ENCODE measurements at places on chromosomes 12 and 14.

DNA sequence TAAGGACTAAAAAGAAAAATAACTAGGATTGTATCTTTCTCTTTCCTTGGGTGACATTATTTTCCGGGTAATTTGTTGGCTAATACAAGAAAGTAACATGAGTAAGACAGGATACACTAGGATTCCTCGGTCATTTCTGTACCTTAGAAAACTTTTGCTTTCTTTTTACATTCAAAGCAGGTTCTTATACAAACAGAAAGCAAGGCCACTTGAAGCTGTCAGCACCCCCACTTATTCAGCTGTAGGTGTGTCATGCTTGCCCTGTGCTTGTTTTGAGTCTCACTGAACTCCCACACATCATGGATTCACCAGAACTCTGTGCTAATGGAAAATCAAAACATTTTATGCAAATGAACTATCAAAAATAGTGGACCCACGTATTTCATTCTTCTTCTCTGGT, 266.8 kb upstream of the CLEC14A start:
- DNase-seq: no peak

- DNase-seq: no peak
Measured at GRCh38 chr12:47837190-47838171, 17.8 kb upstream of the HDAC7 start.

DNA sequence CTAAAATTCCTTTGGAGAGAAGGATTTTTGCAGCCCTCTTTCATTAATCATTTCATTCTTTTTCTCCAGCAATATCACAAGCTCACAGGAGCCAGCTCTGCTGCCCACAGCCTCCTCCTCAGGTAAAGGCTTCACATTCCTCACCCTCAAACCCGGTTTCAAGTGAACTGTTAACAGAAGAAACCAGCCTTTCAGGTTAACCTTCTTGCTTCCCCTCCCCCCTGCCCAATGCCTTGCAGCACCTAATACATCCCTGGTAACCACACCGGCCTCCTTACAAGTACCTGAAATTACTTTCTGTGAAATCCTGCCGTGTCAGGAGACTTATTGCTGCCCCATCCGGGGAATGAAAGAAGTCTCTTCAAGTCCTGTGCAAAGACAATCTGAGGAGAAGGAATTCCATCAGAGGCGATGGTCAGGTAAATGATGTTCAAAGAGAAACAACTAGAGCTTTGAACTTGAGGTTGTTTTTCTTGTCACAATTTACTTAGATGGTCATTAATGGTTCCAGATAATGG, 111.2 kb downstream of the MYRFL start:
- no peak for DNase-seq

DNA sequence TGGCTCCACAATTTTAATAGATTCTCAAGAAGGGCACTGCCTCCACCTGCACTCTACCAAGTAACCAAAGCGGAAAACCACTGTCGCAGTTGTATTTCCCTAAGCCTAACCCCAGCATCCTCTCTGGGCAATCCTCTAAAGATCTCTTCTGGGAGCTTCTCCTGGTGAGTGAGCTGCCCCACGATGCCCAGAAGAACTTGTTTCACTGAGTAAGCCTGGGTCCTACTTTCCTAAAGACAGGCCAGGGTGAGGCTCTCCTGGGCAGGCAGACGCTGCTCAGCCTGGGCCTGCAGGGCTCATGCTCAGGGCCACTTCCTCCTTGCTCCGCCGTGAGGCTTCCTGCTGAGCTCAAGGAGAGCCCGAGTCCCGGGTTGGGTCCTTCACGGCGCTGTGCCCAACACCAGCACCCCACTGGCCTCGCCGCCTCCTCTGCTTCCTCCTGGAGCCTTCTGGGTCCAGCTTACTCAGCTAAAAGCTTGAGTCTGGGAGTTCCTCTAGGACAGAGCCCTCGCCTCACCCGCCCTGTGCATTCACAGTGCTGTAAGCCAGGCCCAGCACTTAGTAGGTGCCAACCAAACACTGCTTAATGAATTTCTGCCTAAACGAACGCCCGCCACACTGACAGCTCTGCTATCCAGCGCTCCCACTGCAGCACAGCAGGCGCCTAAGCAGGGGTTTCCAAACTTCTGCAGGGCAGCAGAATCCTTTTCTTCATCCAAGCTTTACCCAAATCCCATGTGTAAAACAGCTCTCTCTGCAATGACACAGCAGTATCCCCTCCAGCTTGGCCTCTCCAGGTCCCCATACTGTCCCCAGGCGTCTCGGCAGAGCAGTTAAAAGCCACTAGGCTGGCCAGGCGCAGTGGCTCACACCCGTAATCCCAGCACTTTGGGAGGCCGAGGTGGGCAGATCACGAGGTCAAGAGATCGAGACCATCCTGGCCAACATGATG, 5.7 kb downstream of the RAB35 start:
- DNase-seq: no peak

- DNase-seq: no peak
Measured at GRCh38 chr14:36971263-36971855, 201.0 kb downstream of the SLC25A21 start.

DNA sequence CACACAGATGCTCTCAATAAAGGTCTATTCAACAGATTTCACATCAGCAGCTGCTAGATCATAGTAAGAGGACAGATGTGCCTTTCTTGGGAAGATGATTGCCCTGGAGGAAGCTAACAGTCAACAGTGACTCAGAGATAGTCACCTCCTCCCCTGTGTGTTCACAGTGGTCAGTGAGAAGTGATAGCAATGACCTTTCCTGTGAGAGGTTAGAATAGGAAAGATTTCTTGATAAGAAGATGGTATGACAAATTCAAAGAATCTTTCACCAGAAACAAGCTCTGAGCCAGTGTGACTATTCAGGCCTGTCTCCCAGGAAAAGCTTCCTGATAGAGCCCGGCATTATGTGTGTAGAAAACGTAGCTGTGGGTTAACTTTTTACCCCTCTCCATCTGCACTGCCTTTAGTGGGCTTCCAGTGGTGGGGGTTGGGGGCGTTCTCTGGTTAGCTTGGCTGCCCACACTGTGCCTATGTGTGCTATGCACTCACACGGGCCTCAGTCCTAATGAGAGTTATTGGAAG, 66.4 kb upstream of the ARHGAP5 start:
- DNase-seq: no peak

GRCh38 chr12:57452937-57453509, 2.1 kb upstream of the INHBE start:
- peak; percentile 31 for DNase-seq

DNA sequence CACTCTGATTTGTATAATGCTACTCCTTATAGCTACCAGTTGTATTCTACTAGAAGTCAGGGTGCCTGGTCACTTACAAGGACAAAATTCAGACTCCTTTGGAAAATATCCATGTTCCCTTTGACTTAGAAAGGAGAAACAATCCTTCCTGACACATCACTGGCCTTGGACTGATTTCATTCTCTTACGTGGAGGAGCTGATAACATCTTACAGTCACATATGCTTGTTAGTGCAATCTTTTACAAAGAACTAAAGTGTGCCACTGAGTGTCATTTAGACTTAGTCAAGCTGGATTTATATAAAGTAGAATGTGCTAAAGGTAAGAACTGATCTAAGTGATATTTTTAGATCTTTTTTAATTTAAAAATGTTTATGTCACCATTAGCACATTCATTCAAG, 131.0 kb upstream of the TMTC2 start:
- no peak for DNase-seq

DNA sequence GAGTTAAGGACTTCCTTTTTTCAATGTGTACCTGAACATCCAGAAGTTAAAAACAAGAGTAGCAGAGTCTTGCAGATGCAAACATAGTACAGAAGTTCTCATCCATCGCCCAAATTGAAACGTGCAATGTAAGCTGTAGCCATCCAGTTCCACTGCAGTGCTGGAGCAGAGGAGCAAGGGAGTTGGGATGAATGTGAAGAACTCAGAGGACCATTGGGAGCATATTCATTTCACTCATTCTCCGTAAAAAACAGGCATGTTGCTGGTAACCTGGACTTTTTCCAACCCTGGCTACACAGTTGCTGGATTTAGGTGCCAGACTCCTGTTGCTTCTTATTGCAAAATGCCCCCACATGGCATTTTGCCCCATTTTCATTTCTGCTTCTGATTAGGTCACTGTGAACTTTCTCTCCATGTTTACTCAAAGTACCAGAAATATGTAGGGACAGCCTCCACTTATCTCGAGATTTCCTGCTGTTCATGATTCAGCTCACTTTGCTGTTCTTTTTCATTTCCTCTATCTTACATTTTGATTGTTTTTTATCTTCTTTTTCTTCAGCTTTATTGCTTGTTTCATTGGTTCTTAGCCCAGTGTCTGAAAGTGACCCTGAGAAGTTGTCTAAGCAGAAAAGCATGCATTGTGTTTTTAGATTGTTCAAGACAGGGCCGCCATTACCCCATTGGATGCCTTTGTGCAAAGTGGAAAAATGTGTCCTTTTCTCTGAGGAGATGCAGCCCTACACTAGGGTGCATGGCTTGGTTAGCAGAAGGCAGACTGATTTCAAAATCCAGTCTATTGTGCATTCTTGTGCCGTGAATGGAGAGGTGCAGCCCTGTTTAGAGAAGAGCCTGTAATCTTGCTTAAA, 109.0 kb upstream of the AMIGO2 start:
- no peak for DNase-seq

DNA sequence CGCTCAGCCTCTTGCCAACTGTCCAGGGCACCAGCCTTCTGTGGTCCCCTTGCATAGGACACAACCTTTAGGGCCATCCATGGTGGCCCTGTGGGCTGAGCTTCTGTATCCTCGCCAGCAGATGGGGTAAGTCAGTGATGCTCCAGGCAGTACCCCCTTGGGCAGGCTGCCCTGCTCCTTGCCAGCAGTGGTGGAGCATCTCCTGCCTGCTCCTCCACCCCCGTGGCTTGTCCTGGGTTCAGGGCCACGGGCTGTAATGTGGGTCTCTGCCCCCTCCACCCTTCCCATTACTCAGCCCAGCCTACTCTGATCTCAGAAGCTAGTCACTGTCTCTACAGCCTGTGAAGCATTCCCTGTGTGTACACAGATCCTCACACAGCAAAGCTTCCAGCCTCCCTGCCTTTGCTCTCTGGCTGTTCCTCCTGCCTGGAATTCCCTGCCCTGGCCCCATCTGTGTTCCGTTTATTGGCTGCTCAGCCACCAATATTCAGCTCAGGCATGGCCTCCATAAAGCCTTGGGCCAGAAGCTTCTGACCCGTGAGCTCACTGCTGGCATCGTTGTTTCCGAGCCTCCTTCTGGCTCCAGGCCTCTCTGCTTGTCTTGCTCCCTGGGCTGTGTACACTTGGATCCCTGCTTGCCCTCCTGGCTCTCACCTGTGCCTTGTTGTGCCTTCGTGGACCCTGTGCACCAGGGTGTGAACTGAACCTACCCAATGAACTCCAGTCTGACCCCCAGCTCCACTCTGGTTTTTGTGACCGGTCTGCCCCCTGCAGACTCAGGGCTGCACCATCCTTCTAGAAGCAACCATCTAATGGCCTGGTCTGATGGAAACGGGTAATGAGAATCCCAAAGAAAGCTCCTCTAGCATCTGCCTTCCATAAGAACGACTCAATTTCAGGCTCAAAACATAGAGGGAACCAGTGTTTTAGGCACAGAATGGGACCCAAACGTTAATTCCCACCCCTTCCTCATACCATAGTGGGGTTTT, 177.0 kb upstream of the PRMT8 start:
- no peak for DNase-seq

GRCh38 chr14:55731881-55732498, 152.0 kb downstream of the KTN1 start:
- peak; percentile 34 for DNase-seq

GRCh38 chr12:125100551-125101434, 35.6 kb downstream of the AACS start:
- no peak for DNase-seq

- no peak for DNase-seq
Measured at GRCh38 chr12:62731055-62731820, 203.7 kb downstream of the PPM1H start.

- DNase-seq: no peak
Measured at GRCh38 chr12:52300796-52301691, 9.7 kb upstream of the KRT81 start.

DNA sequence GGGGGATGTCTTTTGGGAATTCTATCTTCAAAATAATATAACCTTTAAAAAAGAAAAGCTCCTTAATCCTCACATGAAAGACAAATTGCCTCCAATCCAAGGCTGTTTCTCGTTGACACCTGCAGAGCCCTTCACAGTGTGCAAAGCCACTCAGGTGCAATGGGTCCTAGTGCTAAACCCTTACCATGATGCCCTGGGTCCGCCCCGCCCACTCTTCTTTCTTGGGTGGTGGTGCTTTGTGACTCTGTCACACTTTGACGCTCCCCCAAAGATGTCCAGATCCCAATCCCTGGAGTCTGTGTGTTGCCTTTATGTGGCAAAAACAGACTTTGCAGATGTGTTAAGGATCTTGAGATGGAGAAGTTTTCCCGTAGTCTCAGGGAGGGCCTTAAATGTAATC, 29.7 kb downstream of the CLMN start:
- no peak for DNase-seq

GRCh38 chr12:87082756-87083155, 826.6 kb upstream of the MGAT4C start:
- no peak for DNase-seq

DNA sequence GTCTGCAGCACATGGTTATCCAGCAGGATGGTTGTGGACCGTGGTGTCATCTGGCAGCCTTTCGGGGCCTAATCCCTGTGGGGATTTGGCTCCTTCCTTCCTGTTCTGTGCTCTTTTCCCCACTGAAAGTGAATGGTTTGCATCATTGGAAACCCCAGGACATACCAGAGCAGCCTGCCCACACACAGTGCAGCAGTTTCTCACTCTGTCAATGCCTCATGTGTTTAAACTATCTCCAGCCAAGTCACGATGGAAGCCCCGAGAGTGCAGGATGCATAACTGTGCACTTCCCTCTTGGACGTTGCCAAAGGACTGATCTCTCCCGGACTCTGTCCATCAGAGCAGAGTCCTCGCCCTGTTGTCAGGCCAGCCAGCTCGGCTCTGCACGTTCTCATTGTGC, 29.0 kb upstream of the AMN start:
- no peak for DNase-seq

DNA sequence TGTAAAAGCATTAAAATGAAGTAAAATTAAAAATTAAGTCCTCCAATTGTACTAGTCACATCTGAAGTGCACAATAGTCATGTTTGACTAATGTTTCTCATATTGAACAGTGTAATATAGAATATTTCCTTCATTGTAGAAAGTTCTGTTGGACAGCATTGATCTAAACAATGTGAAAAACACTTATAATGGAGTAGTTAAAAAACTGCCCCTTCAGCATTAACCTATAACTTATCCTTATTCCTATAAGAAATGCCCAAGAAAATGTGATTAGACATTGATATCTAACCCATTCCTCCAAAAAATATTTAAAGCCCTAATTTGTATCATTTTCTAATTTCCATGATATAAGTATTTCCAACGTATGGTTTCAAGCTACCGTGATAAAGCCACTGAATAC, 210.7 kb downstream of the RASSF9 start:
- DNase-seq: no peak

DNA sequence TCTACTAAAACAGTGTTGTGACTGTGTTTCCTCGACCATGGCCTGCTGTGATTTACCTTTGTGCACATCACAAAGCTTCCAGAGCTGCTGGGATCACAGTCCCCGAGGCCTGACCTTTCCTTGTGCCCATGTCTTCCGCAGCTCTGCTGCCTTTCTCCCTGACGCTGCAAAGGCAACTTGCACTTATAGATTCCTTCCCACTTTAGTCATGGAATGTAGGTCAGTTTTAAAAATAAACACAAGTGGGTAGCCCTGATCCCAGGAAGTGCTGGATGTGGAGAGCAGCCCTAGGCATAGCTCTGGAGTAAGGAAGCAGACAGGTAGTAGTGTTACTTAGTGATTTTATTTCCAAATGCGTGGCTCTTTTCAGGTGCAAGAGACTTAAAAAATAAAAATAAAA, 825.7 kb downstream of the AACS start:
- no peak for DNase-seq

- no peak for DNase-seq
Measured at GRCh38 chr14:35416108-35416750, 11.7 kb upstream of the NFKBIA start.
